ENCODE measurements at places on chromosomes 5 and 9.
A peak's percentile ranks its signal among the peaks of the same experiment; 100 is the strongest.

DNA sequence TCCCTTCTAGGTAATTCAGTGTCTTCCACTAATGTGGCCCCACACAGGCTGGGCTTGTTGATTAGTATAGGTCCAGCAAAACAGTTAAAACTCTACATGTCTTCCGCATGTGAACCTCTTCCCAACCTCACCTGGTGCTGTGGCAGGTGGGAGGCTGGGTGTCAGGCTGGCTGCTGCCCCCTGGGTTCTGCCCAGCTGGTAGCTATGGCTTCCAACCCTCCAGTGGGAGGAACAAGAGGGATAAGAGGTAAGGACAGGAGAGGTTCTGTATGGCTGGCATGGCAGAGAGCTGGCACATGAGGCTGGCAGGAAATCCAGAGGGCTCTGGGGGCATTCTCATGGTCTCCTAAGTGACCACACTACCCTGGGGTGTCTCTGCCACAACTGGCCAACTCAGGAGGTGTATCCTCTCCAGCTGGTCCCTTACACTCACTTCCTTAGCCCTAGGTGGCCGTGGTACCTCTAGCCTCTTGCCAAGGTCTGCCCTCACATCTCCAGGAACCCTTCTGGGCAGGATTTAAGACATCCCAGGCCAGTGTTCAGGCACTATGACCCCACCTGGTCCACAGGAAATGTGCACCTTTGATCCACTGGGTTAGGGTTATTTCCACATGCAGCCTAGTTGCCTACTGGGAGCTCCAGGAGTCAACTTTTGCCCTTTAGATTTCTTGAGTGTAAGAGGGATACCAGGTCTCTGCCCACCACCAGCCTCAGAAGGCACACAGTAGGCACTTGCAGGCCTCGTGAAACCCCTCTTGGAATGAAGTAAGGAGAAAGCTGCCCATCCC, 41.7 kb downstream of the AHRR start:
- DNase-seq: no peak

- DNase-seq: no peak
These were observed 12.0 kb upstream of the NRARP start for GRCh38 chr9:137313956-137314560.

DNA sequence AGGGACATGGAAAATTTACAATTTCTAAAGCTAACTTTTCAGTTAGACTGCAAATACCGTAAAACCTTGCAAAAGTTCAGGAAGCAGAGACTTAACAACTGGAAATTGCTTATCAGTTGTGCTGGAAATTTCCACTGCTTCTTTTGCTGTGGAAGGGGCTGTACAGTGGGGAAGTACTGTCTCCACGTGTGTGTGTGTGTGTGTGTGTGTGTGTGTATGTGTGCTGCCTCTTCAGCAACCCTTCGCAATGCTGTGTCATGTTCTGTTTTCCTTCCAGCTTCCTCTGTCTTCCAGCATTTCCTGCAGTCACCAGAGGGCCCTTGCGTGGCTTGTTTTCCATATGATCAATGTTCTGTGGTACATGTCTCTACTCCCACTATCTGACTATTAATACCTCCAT, 87.5 kb upstream of the RANBP3L start:
- DNase-seq: no peak

GRCh38 chr9:109986521-109986991, 206.6 kb downstream of the PALM2AKAP2 start:
- DNase-seq: no peak

DNA sequence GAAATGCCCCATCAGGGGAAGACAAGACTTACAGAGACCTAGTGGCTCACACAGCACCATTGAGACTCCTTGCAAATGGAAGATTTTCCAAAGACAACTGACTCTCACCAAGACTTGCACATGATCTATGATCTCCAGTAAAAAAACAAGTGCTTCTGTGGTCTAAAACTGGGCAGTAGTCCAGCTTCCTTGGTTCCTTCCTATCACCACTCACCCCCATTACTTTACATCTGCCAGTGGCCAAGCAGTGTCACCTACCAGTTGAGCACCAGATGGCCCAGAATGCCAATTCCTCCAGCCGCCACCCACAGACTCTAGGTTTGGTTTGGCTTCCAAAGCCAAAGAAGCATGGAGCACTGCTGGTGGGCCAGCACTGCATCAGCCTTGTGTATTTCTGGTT, 47.7 kb downstream of the SH3TC2 start:
- DNase-seq: no peak

DNA sequence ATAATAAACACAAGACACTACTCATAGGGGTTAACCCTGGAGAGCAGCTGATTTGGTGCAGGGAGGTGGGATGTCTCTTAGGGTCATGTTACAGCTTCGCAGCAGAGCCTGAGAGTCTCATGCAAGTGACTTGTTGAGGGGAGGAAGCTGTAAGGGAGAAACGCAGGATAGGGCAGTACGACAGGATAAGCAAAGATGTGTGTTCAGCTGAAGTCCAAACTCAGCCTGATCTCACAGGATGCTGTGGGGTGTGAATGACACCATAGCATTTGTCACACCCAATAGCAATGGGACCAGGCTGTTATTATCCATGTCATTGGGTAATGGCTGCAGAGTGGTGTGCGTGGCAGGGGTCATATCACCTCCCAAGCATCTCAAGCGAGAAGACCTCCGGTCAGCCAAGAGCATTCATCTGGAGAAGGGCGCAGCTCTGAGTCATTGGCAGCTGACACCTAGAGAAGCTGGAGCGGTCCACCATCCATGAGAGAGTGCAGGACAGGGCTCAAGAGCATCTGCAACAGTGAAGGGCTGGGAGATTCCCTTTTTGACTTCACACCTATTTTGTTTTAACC, 49.2 kb upstream of the RPL26L1 start:
- no peak for DNase-seq

DNA sequence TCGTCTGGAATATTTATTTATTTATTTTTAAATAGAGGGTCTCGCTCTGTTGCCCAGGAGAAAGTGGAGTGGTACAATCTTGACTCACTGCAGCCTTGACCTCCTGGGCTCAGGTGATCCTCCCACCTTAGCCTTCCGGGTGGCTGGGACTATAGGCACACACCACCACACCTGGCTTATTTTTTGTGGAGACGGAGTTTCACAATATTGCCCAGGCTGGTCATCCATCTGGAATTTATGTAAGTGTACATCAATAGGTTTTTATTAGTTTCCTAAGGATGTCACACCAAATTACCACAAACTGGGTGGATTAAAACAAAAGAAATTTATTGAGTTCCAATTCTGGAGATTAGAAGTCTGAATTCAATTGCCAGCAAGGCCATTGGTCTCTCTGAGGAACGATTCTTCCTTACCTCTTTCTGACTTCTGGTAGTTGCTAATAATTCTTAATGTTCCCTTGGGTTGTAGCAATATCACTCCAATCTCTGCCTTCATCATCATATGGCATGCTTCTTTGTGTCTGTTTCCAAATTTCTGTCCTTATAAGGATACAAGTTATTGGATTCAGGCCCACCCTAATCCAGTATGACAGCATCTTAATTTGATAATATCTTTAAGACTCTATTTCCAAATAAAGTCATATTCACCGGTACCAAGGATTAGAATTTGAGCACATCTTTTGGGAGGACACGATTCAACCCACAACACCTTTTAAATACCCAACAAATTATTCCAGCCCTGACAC, 16.3 kb upstream of the RAD23B start:
- no peak for DNase-seq

- DNase-seq: no peak
These were observed 236.2 kb downstream of the NNT start for GRCh38 chr5:43839218-43839617.

- DNase-seq: peak; percentile 52
These were observed 66.7 kb downstream of the PCDH1 start for GRCh38 chr5:141811287-141812155.

- no peak for DNase-seq
These were observed 61.2 kb downstream of the TMEM232 start for GRCh38 chr5:110665184-110665726.

DNA sequence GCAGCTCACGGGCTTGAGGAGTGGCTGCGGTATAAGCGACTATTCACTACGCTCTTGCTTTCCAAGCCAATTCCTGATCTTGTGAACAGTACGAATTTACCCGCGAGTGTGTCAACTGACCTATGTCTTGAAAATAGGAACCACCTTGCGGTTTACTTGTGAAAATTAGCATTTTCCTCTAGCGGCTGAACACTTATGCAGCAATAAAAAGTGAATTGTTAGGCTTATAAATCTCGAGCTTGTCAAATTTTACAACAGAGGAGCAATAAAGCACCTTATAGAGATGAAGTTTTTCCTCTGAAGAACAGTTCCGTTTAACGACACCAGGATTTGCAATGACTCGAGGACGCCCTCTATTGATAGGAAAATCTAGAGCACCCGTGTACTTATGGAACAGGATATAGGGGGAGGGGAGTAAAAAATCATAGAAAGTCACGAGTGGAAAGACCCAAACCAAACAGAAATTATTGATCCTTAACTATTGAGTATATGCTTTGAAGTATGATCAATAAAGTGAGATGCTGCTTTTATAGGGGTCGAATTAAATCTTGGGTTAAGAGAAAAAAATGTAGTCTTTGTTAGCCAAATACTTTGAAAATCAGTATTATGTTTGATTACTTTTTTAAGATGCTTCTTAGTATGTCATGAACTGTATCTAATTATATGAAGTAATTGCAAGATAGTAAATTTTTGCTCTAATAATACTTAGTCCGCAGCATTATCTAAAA, 1.9 kb upstream of the RGMB start:
- DNase-seq: peak; percentile 81
